ENCODE measurements at places on chromosomes 2 and 18.

GRCh38 chr2:217802266-217802665, 200.5 kb downstream of the TNS1 start:
- DNase-seq, result no peak

DNA sequence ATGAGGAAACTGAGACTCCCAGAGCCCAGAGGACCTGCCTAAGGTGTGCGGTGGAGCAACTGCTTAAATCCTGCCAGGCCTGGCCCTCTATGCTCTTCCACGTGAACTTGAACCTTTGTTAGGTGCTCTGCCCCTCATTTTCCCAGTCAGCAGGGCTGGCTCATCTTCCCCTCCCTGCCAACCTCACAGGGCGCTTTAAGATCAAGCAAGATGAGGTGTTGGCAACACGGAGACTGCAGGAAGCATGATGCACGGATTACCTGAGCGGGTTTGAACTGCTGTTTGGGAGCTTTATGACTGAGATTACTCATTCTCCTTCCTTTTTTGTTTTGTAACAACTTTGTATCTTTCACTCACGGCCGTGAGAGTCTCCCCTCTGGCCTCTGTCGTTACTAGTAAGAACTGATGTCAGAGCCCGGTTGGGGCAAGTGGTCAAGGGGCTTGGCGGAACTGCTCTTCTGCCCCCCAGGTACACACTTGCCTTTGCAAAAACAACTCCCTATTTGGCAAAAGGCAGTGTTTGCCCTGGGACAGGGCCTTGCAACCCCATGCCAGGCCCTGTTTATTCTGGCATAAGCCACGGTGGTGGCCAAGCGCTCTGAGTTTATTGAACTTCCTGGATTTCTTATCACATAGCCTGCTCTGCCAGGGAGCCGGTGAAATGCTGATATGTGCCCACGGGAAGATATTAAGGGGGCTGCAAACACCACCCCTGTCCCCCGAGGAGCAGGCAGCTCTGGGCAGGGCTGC, 127.8 kb downstream of the INHBB start:
- DNase-seq, result no peak

- no peak for DNase-seq
These were observed 463.3 kb downstream of the STK39 start for GRCh38 chr2:167784084-167784425.

GRCh38 chr18:58361212-58361611, 267.7 kb downstream of the ALPK2 start:
- DNase-seq, result no peak

GRCh38 chr2:175744000-175744399, 258.1 kb downstream of the LNPK start:
- DNase-seq, result no peak

DNA sequence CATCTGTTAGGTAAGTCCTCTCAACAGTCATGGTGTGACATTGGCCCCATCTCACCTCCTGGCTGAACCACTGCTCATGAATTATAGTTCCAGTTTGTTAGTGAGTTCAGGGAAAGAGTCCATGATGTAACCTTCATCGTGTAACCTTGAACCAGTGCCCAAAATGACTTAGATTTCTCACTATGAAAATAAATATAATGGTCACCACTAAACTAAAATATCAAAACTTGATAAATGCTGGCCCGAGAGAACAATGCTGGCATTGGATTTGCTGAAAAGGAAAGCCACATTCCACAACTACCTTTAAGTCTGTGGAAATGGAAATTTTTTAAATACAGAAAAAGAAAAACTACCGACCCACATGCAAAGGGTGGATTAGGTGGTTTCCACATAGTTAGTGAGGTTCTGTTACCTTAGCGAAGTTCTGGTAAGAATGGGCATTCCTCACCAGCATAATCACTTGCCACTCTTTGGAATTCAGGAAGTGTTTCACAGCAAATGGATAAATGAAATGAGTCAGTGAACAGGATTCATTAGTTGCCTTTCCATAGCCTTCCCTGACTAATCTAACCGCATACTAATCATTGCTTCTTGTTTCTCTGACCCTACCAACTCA, 133.9 kb upstream of the CTAGE1 start:
- no peak for DNase-seq

- DNase-seq, result no peak
These were observed 82.8 kb upstream of the DNMT3A start for GRCh38 chr2:25424426-25425028.

DNA sequence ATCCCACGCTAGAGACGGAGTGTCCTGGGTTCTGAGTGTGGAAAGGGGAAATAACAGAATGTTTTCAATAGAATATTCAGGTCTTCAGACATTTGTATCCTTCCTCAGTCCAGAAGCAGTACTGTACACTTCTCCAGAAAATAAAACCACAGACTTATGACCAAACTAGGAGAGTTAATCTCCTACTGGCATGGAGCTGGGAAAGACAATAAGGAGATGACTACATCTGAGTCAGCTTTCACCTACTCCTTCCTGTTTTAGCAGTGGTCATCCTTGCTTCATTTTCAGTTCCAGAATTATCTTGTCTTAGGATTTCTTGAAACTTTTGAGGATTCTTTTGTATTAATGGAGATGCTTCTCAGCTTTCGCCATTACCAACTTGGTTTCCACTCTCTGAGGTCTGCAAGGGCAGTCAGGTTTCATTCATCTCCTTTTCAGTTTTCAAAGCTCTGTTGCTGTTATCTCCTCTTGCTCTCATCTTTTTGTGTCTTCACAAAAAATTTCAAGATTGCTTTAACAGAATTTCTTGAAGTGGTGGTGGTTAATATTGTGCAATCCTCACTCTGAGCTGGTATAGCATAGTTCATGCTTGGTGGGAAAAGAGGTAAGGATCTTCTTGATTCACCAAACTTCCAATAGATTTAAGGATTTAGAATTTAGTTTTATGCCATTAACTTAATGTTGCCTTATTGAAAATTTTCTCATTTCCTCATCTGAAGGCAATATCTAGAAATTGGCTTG, 23.7 kb upstream of the NR4A2 start:
- no peak for DNase-seq

GRCh38 chr2:230582851-230583283, 129.8 kb upstream of the CAB39 start:
- DNase-seq, result no peak

GRCh38 chr2:127622561-127623387, 23.2 kb upstream of the GPR17 start:
- no peak for DNase-seq

- DNase-seq, result no peak
These were observed 130.2 kb upstream of the DLX2 start for GRCh38 chr2:172232708-172233396.

GRCh38 chr2:164560902-164561301, 60.4 kb downstream of the GRB14 start:
- DNase-seq, result no peak

- no peak for DNase-seq
These were observed 14.8 kb upstream of the IMP4 start for GRCh38 chr2:130327703-130328527.

DNA sequence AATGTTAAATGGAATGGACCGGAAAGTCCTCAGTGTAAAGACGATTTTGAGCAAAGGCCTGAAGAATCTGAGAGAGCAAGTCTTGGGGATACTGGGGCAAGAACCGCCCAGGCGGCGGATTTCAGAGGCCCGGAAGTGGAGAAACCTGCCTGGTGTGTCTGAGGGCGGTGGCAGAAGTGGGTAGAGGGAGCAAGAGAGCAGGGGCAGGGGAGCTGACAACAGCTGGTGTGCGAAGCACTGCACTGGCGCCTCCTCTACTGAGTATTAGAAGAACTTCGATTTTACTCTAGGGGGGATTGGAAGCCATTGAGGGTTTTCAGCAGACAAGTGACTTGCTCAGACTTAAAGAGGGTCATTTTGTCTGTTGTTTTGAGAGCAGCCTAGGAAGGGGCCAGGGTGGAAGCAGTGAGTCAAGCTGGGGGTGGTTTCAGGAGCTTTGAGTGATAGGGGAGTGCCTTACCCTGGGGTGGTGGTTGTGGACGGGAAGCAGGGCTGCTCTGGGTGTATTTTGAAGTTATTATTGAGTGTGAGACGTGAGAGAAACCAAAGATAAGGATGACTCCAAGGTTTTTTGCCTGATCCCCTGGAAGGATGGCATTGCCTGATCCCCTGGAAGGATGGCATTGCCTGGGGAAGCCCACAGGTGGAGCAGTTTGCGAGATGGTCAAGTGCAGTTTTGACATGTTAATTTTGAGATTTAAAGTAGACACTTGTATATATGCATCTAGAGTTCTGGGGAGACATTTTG, 52.5 kb downstream of the ZNF236 start:
- no peak for DNase-seq

DNA sequence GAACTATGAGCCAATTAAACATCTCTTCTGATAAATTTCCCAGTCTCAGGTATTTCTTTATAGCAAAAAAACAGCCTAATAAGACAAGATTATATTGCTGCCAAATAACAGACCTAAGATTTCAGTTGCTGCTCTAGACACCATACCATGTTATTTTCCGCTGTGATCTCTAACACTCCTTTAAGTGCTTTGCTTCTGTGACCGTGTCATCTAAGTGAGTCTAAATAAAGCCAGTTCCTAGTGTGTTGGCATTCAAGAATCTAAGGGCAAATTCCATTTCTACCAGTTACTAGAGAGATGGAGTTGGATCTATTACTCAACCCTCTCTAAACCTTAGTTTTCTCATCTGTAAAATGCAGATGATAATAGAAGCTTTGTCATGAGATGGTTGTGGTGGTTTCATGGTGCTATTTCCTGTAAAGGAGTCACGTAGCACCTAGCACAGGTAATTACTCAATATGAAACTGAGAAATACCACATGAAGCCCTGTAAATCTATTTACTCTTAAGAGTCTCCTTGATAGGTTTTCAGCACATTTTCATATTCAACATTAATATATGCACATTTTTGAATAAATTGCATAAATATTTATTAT, 40.5 kb downstream of the SPHKAP start:
- DNase-seq, result no peak

DNA sequence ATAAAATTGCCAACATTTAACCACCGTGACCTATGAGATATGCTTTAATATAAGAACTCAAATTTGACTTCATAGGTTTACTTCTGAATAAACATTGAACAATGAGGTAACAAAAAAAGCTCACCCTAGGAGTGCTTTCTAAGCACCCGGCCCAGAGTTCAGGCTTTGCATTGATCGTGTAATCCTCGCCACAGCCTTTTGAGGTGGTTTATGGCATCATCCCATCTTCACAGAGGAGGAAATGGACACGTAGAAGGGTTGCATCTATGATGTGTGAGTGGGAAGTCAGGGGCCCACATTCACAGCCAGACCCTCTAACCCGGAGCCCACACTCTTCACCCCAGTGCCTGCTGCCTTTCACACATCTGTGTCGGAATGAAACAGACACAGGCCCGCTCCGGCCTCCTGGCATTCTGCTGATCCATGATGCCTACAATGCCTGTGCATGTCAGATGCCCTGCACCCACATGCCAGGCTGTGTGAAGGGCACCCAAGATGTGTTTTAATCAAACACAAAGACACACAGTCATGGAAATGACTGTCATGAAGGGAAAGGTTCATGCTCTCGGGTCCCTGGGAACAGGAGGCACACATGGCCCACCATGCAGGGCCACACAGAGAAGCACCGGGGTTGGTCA, 48.6 kb upstream of the RPL31 start:
- no peak for DNase-seq

GRCh38 chr2:118221536-118222272, 133.4 kb downstream of the INSIG2 start:
- DNase-seq, result no peak

GRCh38 chr18:7572822-7573221, 5.7 kb downstream of the PTPRM start:
- DNase-seq, result no peak

DNA sequence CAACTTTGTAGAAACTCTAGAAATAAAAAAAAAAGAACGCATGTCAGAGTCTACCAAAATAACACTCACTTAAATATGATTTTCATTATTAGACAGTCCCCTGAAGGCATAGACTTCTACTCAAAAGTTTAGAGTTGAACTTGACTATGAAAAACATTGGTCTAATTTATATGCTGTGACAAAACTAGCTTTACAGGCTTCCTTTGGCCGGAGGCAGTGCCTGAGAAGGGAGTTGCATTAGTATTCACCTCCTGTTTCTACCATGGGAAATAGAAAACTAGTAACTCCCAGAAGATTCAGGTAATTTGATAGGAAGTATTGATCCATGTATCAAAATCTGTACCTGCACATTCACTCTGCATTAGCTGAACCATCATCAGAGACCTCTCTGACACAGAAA, 163.4 kb upstream of the NOSTRIN start:
- no peak for DNase-seq
